ENCODE measurements at places on chromosomes 11 and 22.

DNA sequence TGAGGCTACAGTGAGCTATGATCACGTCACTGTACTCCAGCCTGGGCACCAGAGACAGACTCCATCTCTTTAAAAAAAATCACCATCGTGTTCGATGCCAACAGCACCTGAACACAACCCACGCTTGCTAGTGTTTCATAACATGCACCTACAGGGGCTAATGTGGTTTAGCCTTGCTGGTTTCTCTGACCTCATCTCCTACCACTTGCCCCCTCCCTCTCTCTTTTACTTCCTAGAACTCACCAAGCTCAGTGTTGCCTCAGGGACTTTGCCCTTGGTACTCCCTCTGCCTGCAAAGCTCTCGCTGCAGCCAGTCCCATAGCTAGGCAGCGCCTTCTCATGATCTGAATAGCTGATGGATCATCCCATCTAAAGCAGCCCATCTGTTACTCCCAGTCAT, 99.8 kb downstream of the FBXO7 start:
- DNase-seq, result no peak

DNA sequence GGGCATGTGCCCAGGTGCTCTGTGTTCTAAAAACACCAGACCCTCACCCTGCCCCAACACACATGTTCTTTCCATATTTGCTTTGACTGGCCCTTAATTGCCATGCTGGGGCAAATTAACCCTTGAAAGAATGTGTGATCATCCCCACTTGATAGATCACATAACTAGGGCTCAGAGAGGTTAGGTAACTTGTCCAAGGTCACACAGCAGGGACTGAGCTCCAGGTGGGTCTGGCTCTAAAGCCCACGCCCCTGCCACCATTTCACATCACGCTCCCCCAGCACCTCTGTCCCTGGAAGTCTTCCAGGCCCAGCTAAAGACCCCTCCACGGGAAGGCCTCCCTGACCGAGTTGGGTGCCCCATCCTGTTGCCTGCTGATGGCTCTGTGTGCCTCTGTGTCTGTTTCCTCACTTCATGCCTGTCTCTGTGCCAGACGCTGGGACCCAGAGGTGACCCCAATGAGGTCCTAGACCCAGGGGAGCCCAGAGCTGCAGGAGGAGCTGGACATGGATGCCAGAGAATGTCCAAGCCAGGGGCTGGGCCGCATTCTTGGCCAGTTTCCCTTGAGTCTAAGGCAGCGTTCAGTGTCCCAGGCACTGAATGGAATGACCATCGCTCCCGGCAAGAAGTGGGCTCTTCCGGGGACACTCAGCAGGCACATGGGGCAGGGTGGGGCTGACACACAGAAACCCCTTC, 79.7 kb downstream of the MYO7A start:
- no peak for DNase-seq

DNA sequence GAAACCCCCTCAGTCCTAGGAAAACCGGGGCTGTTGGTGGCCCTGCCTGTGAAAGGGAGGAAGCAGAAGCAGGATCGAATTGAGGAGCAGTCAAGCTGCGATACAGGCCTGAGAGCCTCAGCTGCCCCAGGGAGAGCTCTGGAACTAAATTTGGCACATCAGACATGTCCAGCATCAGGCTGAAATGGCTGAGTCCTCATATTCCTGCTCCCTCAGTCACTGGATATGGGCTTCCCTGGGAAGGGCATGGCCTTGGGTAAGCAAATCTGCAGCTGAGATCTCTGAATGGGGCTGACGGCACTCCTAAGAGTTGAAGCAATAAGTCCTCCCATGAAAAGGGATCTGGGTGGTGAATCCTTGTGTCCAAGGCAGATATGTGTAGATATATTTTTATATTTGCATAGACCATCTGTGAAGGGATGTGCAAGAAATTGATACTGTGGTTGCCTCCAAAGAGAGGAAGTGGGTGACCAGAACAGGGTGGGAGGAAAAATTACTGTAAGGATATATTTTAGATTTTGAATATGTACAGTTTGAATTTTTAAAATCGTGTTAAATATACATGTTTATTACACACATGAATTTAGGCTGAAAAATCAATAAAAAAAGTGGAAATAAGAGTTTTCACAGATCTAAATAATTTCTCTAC, 45.5 kb downstream of the APIP start:
- no peak for DNase-seq

DNA sequence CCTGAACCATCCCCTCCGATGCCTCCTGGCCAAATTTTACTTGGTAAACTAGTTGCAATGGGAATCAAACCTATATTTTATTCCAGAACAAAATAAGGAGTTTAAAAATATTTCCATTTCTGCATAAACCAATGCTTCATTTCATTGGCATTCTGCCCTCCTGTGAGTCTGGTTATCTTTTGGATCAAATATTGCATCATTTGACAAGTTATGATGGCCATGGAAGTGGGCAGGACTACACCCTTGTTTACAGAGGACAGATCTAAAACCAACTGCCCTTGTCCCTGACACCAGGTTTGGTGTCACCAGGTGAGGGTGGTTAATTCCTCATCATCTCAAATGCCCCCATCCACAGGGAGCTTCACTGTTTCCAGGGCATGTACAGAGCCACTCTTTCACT, 28.2 kb upstream of the E2F8 start:
- DNase-seq, result no peak

- no peak for DNase-seq
Observed at GRCh38 chr11:66936311-66936711, 21.9 kb downstream of the PC start.

All from NCI-H1417 (cell line).